ENCODE measurements at places on chromosomes 7 and 10.

GRCh38 chr7:80415522-80415921, 96.3 kb downstream of the GNAT3 start:
- no peak for DNase-seq

- no peak for DNase-seq
These were observed 201.6 kb downstream of the SEMA3D start for GRCh38 chr7:84985073-84985784.

GRCh38 chr10:27240212-27241009, at the start of gene ACBD5:
Gene ACBD5, minus strand, starts transcription at chr10:27240797. Its CDS starts 109 bp downstream, at chr10:27240688.
- DNase-seq, result peak; percentile 82

- DNase-seq, result no peak
These were observed 809 bp upstream of the OGA start for GRCh38 chr10:101818872-101819633.

DNA sequence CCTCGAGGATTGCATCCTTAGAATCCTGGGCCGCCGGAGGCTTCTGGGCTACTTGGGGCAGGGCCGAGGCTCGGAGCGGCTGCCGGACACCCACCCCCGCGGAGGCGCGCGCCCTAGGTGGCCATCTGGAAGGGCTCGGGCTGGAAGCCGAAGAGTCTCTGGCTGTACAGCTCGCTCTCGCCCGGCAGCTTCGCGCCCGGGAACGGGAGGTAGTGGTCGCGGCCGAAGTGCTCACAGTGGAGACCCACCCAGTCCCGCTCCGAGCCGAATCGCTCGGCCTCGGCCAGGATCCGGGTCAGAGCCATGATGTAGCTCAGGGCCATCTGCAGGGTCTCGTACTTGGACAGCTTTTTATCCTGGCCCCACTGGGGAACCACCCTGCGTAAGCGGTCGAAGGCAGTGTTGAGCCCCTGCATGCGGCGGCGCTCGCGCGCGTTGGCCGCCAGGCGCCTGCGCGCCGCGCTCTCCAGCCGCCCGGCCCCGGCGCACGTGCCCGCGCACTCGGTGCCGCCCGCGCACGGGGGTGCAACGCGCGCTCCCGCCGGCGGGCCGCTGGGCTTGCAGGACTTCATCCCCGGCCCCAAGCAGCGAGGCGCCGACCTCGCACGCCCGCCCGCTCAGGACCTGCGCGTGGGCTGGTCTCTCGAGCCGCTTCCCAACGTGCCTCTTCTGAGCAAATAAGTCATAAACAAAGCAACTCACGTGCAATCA, 652 bp downstream of the ATOH7 start:
- peak; percentile 61 for DNase-seq

DNA sequence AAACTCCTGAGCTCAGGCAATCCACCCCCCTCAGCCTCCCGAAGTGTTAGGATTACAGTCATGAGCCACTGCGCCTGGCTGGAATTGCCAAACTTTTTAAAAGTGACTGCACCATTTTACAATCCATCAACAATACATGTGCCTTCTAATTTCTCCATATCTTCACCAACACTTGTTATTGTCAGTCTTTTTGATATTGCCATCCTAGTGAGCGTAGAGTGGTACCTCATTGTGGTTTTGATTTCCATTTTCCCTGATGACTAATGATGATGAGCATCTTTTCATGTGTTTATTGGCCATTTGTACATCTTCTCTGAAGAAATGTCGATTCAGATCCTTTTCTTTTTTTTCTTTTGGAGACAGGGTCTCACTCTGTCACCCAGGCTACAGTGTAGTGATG, 21.7 kb upstream of the STRIP2 start:
- DNase-seq, result no peak

DNA sequence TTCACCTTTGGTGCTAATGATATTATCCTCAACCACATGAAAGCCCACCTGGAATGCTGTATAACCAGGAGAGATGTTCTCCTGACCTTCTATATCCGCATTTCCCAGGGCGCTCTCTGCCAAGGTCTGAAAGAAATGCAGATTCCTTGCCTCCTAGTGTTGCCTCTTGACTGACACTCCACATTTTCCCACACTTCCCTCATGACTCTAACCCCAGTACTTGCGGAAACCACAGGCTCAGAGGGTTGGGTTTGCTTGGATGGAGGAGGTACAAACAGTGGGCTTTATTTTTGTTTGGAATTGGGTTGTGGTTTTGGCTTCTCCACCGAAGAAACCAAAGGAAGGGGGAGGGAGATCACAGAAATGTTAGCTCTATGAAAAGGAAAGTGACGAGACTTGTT, 222.9 kb upstream of the CELF2 start:
- no peak for DNase-seq

GRCh38 chr10:3020881-3021280, 46.5 kb upstream of the PFKP start:
- no peak for DNase-seq

GRCh38 chr10:129090618-129091366, 376.2 kb upstream of the MGMT start:
- DNase-seq, result no peak

All from activated T-cell treated with anti-CD3 and anti-CD28 coated beads, Interleukin-2, amount 50 U/mL, for 72 hours (primary cell).